CD4-positive, CD25-positive, alpha-beta regulatory T cell (primary cell): ENCODE measurements at places on chromosomes 4 and X.

DNA sequence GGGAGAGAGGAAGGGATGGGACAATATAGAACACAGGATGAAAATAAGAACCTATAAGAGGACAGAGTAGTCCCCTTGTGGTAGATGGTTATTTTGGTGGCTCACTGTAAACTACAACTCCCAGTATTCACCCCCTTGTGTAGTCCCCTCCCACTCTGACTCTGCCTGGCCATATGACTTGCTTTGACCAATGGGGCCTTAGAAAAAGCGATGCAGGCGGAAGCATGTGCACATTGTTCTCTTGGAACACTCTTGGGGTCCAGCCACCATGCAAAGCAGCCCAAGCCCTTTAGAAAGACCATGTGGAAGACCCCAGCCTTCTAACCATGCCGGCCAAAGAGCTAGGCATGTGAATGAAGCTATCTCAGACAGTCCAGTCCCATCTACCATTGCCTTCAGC, 415.0 kb downstream of the BCOR start:
- DNase-seq = no peak

DNA sequence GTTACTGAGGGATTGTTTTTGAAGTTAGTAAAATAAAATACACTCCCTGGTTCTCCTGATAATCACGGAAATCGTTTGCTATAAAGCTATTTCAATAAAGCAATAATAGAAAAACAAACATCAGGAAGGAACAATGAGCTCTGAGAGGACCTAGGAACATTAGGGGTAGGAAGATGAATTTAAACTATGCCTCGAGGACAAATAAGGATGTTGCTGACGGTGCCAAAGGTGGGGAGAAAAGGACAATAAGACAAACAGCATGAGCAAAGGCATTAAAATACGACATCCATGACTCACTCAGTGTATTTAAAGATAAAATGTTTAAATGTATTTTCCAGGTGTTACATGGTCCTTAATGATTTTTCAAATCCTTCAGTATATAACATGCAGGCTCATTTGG, 110.3 kb downstream of the MTNR1A start:
- no peak for DNase-seq

DNA sequence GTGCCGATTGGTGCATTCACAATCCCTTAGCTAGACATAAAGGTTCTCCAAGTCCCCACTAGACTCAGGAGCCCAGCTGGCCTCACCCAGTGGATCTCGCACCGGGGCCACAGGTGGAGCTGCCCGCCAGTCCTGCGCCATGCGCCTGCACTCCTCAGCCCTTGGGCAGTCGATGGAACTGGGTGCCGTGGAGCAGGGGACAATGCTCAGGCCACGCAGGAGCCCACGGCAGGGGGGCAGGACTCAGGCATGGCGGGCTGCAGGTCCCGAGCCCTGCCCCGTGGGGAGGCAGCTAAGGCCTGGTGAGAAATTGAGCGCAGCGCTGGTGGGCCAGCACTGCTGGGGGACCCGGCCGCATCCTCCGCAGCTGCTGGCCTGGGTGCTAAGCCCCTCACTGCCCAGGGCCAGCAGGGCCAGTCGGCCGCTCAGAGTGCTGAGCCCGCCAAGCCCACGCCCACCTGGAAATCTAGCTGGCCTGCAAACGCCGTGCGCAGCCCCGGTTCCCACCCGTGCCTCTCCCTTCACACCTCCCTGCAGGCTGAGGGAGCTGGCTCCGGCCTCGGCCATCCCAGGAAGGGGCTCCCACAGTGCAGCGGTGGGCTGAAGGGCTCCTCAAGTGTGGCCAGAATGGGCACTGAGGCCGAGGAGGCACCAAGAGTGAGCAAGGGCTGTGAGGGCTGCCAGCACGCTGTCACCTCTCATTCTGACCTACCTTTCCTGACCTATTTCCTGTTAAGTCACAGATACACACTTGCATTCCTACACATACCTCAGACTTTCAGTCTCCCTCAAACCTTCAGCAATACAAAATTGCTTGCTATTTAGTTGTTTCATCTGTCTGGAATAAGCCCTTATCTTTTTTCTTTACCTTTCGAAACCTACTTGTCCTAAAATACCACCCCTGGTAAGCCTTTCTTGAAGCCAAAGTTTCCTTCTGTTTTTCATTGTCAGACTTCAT, 20.7 kb downstream of the UBE2K start:
- peak; percentile 28 for DNase-seq

- no peak for DNase-seq
Measured at GRCh38 chrX:134570899-134571298, 87.4 kb downstream of the PLAC1 start.

GRCh38 chr4:149980121-149980682, 98.0 kb upstream of the DCLK2 start:
- DNase-seq = no peak

DNA sequence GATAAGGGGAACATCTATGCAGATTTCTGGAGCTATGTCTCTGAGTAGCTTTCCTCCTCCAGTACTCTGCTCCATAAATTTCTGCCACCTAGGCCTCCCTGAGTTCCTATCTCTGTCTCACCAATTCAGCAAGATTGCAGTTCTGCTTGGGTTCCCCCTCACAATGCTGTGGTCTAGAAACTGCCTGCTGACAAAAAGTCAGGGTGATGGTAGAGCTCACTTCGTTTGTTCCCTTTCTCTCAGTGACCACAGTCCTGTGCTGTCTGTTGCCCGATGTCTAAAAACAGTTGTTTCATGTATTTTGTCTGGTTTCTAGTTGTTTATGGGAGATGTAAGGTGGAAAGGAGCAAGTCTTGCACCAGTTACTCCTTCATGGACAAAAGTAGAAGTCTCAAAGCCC, 41.1 kb downstream of the AMMECR1 start:
- DNase-seq = no peak

DNA sequence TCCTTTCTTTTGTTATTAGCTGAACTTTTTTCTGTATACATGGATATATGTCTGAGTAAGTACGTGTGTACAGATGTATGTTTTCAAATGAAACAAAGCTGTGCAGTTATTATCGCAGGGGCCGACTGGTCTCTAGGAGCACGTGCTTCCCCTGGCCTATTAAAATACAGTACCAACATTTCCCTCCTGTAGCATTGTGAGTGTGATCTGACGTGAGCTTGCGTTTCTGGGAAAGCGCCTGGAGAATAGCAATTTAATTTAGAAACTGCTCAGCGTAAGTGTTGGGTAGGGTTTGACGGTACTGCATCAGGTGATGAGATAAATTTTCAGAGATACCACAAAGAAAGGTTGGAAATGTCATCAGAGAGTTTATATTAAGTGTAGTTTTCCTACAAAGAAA, 173.3 kb downstream of the FBXO8 start:
- no peak for DNase-seq

DNA sequence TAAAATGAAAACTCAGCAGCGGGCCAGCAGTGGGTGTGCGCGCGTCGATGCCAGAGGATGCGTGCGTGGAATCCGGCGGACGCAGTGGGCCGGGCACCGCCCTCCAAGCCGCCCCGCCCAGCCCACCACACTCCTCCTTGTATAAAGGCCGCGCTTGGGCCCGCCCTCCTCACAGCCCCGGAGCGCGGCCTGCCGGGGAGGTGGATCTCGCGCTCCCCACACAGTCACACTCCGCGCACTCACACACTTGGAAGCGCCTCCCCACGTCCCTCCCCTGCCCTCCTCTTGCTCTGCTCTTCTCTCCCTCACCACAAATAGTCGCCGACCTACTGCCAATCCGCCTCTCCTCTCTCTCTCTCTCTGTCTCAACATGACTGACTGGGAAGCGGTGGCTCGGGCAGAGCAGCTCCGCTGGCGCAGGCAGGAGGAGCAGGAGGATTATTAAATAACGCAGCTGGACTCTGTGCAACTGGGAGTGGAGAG, at the start of gene CCSER1:
Gene CCSER1, plus strand, starts transcription at position 172 of the 483 bp plus-strand sequence.
- no peak for DNase-seq
